Activated naive CD4-positive, alpha-beta T cell treated with anti-CD3 and anti-CD28 coated beads, Interleukin-2, amount 10 ng/mL, durations not matched to agents 5 hours and 36 hours (primary cell): ENCODE measurements at places on chromosomes 16 and 17. TPM values are rescaled to one million over a fixed set of nuclear protein-coding genes. Genes with fewer than 3 reads are reported as not detected.

Gene ACACA
- total RNA-seq = 37.3 TPM

Gene ABCA9
- not detected for total RNA-seq

Gene PRKCA
- total RNA-seq = 89.7 TPM

Gene KRTAP16-1
- 0.14 TPM for total RNA-seq

Gene TBC1D3H
- 0.30 TPM for total RNA-seq
